Central memory CD4-positive, alpha-beta T cell (primary cell): ENCODE measurements at places on chromosomes 2 and 18.

DNA sequence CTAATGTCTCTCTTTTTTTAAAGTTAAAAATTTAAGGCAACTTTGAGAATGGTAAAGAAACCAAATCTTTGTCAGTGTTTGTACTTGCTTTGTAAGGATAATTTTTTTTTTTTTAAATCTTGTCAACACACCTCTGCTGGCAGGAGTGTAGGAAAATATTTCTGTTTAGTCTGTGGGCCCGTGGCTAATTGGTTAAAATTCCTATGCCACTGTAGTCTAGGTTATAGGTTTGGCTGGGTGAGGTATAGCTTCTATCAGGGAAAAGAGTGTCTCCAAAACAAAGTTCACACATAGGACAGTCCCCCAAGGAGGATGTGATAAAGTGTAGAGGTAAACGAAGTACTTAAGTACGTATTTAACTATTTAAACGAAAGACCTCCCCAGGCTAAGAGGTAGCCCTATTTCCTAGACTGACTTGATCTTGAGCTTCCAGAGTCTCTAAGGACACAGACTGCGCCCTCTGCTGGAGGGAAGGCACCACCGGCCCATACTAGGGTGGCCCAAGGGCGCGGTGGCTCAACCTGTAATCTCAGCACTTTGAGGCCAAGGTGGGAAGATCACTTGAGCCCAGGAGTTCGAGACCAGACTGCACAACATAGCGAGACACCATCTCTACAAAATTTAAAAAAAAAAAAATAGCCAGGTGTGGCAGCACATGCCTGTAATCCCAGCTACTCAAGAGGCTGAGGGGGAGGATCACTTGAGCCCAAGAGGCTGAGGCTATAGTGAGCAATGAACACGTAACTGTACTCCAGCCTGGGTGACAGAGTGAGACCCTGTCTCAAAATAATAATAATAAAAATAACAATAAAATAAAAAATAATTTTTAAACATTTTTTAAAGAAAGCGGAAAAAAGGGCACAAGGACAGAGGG is 8.9 kb downstream of the TEX44 start:
- peak; percentile 59 for DNase-seq

- no peak for DNase-seq
Measured at GRCh38 chr2:216044883-216045486, 31.6 kb upstream of the MREG start.

- peak; percentile 54 for DNase-seq
Measured at GRCh38 chr2:39119732-39120520, 925 bp downstream of the SOS1 start.

- DNase-seq: no peak
Measured at GRCh38 chr2:10174173-10174572, 51.6 kb downstream of the RRM2 start.

- DNase-seq: no peak
Measured at GRCh38 chr2:177406182-177406581, 13.6 kb downstream of the AGPS start.

- no peak for DNase-seq
Measured at GRCh38 chr2:152613235-152613634, 104.0 kb downstream of the PRPF40A start.

DNA sequence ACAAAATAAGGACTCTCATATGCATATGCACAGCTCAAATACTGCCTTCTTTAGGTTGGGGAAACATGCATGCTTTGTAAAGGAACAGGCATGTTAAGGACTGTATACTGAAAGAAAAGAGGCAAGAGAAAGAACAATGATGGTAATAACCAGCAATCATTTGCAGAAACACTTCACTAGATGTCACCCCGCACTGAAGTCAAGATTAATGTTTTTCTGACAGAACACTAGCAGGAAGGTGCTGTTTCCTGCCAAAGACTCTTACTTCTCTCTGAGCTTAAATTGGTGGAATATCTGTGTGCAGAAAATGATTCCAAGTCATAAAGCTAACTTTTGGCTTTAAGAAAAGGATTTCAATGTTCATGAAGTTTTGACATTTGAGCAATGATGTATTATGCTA is 19.3 kb upstream of the CSRNP3 start:
- no peak for DNase-seq

- no peak for DNase-seq
Measured at GRCh38 chr2:181367906-181368435, 89.2 kb upstream of the ITGA4 start.

DNA sequence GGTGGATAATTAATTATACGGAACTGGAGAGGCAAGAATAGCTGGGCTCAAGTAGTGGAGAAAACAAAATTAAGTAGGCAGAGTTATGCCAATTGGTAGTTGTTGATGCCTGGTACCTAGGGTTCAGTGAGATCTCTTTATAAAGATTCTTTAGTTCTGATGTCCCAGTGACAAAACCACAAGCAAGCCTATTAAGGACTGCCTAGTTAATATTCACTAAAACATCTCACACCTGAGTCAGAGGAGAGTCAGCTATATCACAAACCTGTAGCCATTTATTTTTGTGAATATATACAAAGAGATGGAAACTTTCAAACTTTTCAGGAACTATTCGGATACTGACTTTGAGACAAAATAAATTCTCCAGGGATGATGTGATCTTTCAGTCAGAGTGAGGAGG is 213.9 kb upstream of the CYP26B1 start:
- DNase-seq: no peak

DNA sequence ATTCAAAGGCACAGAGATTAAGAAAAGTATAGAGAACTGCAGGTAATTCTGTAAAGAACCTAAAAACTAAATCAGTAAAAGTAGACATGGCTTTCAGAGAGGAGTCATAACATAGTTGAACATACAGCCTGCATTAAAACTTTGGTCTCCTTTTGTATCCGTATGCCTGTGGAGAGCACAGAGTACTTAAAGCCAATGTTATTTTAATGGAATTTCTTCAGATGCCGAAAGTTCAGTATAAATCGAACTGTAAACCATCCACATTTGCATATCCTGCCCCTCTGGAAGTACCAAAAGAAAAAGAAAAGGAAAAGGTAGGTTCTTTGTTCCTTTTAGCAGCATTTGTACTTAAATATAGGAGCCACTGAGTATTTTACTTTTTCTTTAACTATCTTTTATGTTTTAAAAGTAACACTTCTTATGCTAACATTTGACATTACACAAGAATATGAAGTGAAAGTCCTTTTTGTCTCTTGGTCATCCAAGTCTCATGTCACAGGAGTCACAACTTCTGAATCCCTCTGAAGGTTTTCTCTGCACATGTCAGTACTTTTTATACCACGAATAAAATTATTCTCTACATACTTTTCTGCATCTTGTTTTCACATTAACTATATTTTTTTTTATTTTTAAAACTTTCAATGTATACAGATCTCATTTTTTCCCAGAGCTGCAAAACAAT is 34.9 kb upstream of the ARMC9 start:
- DNase-seq: no peak

- no peak for DNase-seq
Measured at GRCh38 chr18:75456199-75456631, 28.7 kb upstream of the SMIM21 start.

- DNase-seq: no peak
Measured at GRCh38 chr2:96623116-96623515, 15.0 kb downstream of the KANSL3 start.

DNA sequence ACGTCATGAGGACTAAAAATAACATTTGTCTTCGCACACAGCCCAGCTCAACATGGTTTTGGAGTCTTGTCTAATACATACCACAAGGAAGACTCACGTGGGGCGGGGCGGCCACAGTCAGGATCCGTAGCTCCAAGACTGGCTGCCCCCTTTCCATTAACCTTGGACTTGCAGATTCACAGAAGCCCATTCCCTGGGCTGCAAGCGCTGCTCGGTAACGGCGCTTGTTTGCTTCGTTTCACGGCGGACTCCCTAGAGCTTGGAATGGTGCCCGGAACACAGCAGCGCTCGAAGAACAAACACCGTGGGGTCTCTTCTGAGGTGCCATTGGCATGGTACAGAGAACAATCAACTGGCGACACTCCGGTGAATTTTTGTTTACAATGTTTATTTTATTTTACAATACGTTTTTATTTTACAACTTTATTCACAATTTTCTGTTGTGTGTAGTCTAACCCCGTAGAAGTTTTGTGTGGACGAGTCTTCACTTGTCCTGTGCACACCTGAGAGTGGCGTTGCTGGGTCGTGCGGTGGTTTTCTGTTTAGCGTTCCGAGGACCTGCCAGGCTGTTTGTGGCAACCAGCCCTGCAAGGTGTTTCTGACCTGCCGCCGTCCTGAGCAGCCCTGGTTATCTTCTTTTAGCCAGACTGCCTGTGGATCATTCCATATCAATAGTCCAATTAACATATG is 126.5 kb downstream of the GALR1 start:
- DNase-seq: no peak

DNA sequence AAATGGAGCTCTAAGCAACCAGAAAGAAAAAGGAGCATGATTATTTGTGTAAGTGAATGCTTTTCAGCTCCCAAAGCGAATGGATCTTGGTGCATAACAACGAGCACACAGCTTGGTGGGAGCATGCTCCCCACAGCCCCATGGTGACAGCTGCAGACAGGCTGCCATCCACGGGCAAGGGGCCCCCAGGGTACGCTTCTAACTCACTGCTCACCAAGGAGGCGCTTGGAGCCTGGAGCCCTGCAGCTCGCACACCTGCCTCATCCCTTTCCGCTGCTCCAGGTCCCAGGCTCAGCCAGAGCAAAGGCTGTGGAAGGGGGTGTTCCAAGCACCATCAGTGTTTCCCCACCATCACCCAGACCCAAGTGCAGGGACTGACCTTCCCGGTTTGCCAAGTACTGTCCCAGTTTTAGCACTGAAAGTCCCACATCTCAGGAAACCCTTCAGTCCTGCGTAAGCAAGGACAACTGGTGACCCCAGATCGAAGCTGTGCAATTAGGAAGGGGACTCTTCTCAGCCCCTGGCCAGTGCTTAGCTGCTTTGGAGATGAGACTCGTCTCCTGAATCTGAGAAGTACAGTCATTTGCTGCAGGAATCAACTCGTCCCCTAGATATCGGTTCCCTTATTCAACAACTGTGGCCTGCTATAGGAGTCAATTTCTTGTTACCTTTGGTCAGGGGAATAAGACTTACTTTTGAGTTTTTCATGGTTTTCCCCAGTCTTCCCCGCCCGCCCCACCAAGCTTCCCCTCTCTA is 50.0 kb upstream of the ATG16L1 start:
- no peak for DNase-seq

GRCh38 chr18:3604498-3605408 is 154.8 kb downstream of the TGIF1 start:
- peak; percentile 52 for DNase-seq

DNA sequence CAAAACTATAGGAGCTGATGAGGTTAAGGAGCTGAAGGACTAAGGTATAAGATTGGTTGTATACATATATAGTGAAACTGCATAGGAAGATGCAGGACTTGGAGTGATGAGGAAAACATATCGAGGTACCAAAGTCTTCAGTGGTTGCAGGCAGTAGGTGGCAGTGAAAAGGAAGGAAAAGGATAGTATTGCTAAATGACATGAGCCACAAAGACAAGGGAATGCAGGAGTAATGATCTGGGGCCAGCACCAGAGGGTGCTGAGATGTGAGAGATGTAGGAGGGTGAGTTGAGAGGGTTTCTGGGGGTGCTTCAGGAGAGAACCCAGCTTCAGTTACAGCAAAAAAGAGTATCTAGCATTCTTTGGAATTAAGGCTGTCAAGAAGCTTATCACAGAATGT is 172.2 kb upstream of the MYO3B start:
- DNase-seq: no peak

GRCh38 chr2:127650785-127651380 is 4.9 kb downstream of the GPR17 start:
- no peak for DNase-seq

DNA sequence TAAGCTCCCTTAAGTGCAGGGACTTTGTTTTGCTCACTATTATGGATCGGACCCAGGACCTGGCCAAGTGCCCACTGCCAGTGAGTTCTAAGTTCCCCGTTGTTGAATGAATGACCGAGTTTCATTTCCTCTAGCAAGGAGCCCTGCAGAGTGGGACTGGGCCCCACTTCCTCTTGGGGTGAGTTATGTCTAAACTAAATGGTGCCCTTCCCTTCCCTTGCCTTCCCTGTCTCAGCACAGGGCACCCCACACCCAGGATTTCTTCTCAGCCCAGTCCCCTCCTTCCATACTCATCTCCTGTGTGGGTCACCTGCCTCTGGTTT is 195.3 kb upstream of the HS6ST1 start:
- no peak for DNase-seq

DNA sequence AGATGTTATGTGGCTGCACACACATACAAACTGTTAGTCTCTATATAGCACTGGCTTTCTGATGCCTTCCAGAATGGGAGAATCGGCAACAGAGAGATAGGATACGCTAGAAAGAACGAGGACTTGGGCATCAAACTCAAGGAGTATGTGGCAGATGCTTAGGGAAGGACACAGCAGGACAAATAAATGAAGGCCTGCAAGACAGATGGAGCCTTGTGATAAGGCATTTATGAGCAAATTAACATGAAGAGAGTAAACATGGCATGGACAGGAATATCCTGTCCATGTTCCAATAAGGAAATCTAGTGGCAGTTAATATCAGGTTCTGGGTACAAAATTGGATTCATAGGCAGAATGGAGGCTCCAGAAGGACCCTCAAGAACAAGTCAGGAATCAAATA is 136.9 kb downstream of the SLC4A10 start:
- DNase-seq: no peak

DNA sequence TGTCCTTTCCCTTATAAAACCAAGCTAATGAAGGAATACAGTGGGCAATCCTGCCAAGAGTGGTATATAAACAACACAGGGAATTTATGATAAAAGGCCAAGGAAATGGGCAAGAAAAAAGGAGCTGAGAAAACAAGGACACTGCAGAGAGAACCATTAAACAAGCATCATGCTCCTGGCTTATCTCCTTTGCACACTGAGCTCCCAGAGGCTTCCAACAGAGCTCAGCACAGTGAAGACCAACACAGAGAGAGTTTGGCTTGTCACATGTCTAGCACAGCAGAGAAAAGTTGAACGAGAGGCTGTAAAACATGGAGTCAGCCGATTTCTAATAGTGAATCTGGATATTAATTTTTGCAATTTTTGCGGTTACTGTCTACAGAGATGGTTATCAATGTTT is 68.0 kb upstream of the KLF7 start:
- DNase-seq: no peak

GRCh38 chr2:75523313-75524275 is 37.1 kb downstream of the EVA1A start:
- DNase-seq: no peak

GRCh38 chr2:64932371-64933216 is 56.6 kb upstream of the SLC1A4 start:
- DNase-seq: no peak

GRCh38 chr18:4454537-4455112 is 482 bp downstream of the DLGAP1 start:
- no peak for DNase-seq
